Caco-2 (cell line): ENCODE measurements at places on chromosomes 5 and 9. TPM values are rescaled to one million over a fixed set of nuclear protein-coding genes. Genes with fewer than 3 reads are reported as not detected.

The CRB2 gene
- total RNA-seq: 0.34 and 0.56 TPM in 2 replicates

The TRIP13 gene
- 40.2 and 42.5 TPM in 2 replicates for total RNA-seq

The ADAMTS2 gene
- 0.05 and 0.23 TPM in 2 replicates for total RNA-seq

The PCDHGB4 gene
- 0.12 and 0.14 TPM in 2 replicates for total RNA-seq

The CTNND2 gene
- total RNA-seq: 0.32 and 1.2 TPM in 2 replicates

The ELOVL7 gene
- total RNA-seq: 16.4 and 19.1 TPM in 2 replicates

The HAND1 gene
- 0.45 and 2.2 TPM in 2 replicates for total RNA-seq

The HEMGN gene
- total RNA-seq: not detected in 2 replicates

The BTNL3 gene
- total RNA-seq: 0.14 TPM in 1 of 2 replicates, not detected in the other

The ADAMTS16 gene
- 0.11 TPM in 1 of 2 replicates, not detected in the other for total RNA-seq

GRCh38 chr5:81189875-81190498 is 43.1 kb upstream of the CKMT2 start:
- H3K27me3 ChIP-seq: no peaks in the 10 kb centered on the region
- no peak for DNase-seq
- no peaks in the 10 kb centered on the region; the same call in 1 of the 2 replicates for H3K4me1 ChIP-seq
- no peak overlapping the region for H3K4me3 ChIP-seq
- H3K27ac ChIP-seq: no peak overlapping the region

DNA sequence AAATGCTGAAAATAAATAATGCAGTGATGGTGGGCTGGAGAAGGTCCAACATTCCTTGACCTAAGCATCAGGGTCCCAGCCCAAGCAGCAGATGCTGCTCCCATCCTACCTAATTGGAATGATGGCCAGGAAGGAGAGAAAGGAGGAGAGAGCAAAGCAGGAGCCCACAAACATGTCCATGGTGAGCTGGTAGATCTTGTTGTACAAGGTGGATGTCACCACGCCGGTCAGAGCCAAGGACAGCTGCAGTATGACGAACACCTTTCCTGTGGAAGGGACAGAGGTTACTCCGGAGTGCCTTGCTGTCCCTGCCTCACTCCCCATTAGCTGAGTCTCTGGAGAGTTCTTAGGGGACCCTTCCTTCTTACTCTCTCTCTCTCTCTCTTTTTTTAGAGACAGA is 4.3 kb downstream of the SLC46A2 start:
- H3K27ac ChIP-seq: no peak overlapping the region
- no peak overlapping the region for H3K4me3 ChIP-seq
- peaks cover 3% of the 10 kb centered on the region; the same call in 1 of the 2 replicates for H3K4me1 ChIP-seq
- H3K27me3 ChIP-seq: no peaks in the 10 kb centered on the region
- no peak for DNase-seq
- H3K36me3 ChIP-seq: no peaks in the 10 kb centered on the region

DNA sequence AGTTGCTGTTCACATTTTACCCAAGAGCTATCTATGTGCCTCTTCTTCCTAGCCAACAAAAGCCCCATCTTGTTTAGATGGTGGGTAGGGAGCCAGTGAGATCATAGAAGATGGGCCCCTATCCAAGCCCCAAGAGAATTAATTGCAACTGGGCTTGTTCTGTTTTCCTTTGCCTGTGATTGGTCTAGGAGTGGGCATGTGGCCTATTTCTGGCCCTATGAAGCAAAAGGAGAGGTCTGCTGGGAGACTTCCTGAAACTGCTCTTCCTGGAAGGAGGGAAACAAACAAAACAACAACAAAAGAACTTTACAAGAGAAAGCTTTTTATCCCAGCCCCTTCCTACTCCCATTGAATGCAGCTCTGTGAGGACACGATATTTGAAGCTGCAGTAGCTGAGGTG is 32.5 kb upstream of the ALDOB start:
- no peak overlapping the region for H3K4me3 ChIP-seq
- H3K4me1 ChIP-seq: no peaks in the 10 kb centered on the region
- H3K36me3 ChIP-seq: no peaks in the 10 kb centered on the region
- no peaks in the 10 kb centered on the region; the same call in 1 of the 2 replicates for H3K27me3 ChIP-seq
- H3K27ac ChIP-seq: no peak overlapping the region
- no peak for DNase-seq

GRCh38 chr9:16412740-16413139 is 457.7 kb downstream of the BNC2 start:
- peak overlapping the region; percentile 77 for H3K27ac ChIP-seq
- H3K36me3 ChIP-seq: no peaks in the 10 kb centered on the region
- H3K27me3 ChIP-seq: no peaks in the 10 kb centered on the region
- H3K4me1 ChIP-seq: peaks cover 8% of the 10 kb centered on the region
- DNase-seq: no peak

- H3K27ac ChIP-seq: no peak overlapping the region
- no peaks in the 10 kb centered on the region for H3K4me1 ChIP-seq
- H3K27me3 ChIP-seq: no peaks in the 10 kb centered on the region
- H3K36me3 ChIP-seq: no peaks in the 10 kb centered on the region
- no peak for DNase-seq
- H3K4me3 ChIP-seq: no peak overlapping the region
These were observed 82.8 kb downstream of the PRR16 start for GRCh38 chr5:120546922-120547321.

DNA sequence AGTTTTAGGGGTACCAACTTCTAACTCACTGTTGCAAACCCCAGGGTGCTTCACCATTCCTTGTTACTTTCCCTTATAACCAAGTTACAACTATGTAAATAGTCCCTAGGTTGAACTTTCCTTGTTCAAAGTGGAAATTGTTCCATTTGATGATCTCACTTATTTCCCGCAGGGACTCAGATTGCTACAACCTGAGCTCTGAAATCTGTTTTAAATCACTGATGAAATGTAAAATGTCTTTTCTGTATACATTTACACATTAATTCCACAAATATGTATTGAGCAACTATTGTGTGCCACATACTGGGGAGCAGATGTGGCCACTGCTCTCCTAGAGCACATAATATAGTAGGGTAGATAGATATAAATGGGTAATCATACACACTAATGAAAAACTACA is 69.1 kb upstream of the TARS1 start:
- no peak overlapping the region for H3K4me3 ChIP-seq
- DNase-seq: no peak
- H3K36me3 ChIP-seq: no peaks in the 10 kb centered on the region
- H3K27ac ChIP-seq: no peak overlapping the region
- no peaks in the 10 kb centered on the region for H3K27me3 ChIP-seq

DNA sequence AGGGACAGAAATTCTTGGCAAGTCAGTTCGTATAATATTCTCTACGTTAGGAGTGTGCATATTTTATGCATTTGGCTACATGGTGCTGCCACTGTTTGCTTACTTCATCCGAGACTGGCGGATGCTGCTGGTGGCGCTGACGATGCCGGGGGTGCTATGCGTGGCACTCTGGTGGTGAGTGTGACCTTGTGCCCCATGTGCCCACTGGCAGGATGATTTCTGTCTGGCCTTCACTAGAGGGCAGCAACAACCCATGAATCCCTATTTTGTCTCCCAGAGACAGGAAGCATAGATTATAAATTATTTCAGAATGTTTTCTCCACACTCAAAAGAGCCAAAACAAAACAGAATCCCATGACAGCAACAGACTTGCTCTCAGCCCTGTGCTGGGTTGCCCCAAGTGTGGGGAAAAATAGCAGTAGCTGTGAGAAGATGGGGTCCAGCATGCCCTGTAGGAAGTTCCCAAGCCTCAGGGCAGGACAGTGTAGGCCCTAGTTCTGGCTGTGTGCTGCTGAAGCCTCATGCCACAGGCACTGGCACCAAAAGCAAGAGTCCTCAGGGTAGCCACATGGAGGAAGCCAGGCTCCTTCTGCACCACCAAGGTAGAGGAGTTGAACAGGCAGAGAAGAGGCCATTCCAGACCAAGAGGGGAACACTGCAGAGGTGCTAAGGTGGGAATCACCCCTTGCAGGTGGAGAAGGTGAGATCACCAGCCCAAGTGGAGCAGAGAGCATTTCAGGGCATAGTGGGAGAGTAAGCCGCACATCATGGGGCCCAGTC is 16.0 kb downstream of the SLC22A5 start:
- H3K27me3 ChIP-seq: no peaks in the 10 kb centered on the region
- no peak overlapping the region for H3K4me3 ChIP-seq
- no peak for DNase-seq
- H3K4me1 ChIP-seq: peaks cover 29% of the 10 kb centered on the region

DNA sequence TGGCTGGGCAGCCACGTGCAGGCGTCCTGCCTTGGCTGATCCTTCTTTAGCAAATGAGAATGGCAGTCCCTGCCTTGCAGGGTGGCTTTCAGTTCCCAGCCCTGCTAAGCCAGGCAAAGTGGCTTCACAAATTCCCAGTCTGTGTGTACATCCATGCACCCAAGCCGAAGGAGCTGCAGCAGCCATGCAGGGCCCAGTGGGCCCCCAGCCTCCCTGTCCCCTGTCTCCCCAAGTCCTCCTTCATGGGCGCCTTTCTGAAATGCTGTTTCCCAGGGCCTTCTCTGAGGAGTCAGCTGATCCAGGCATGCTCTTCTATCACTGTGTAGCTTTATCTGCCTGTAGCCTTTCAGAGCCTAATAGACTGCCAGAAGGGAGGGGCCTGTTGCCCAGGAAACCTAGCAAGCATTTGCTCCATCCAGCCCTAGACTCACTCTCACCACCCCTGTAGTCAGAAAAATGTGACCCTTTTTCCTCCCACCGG is 47.4 kb upstream of the SHC3 start:
- no peak overlapping the region for H3K27ac ChIP-seq
- no peaks in the 10 kb centered on the region for H3K36me3 ChIP-seq
- H3K4me3 ChIP-seq: no peak overlapping the region

- H3K27me3 ChIP-seq: no peaks in the 10 kb centered on the region
- peaks cover 72% of the 10 kb centered on the region for H3K4me1 ChIP-seq
- no peaks in the 10 kb centered on the region for H3K36me3 ChIP-seq
- H3K27ac ChIP-seq: peak overlapping the region; percentile 3
These were observed 90.3 kb upstream of the IFNK start for GRCh38 chr9:27433631-27434325.

DNA sequence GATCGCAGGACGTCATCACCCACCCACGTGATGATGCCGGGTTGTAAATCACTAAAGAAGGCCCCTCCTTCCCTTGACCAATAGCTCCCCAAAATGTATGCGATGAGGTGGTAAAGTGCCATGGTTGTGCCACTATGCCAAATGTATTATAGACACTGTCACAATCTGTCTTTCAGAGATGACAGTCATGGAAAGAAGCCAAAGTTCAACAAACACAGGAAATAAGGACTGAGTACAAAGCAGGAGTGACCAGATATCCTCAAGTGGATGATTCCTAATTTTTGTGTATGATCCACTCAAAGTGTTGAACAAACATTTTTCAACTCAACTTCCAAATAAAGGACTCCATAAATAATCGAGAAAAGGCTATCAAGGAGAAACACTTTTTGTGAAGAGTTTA is 12.5 kb downstream of the GLIS3 start:
- H3K36me3 ChIP-seq: no peaks in the 10 kb centered on the region
- no peak overlapping the region for H3K4me3 ChIP-seq
- DNase-seq: no peak
- peaks cover 11% of the 10 kb centered on the region for H3K4me1 ChIP-seq
- no peak overlapping the region for H3K27ac ChIP-seq

DNA sequence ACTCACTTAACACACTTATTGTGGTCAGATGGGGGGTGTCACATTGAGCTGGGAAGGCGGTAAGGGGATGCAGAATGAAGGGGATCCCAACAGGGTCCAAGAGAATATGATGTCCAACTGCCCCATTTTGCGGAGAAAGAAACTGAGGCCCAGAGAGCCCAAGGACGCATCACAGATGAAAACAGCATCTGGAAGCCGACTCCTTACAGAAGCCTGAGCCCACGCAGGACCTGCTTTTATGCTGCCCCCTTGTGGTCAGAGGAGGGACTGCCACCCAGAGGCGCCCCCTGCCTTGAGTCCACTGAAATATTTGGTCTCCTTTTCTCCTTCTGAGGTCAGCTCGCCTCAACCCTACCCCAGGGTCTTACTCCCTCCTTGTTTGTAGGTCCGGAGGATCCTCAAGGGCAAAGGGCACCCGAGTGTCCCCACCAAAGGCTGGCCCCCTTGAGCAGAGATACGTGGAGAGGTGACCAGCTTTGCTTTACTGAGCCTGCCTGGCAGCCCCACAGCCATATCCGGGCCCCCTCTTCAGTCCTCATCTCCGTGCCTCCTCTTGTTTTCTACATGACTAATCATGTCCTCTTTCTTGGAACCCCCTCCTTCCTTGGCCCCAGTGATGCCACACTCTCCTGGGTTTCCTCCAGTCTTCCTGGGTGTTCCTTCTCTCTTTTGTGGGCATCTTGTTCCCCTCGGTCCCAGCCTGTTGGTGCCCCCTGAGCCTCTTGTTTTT is 30.0 kb upstream of the TTLL11 start:
- H3K27me3 ChIP-seq: no peaks in the 10 kb centered on the region
- H3K36me3 ChIP-seq: no peaks in the 10 kb centered on the region
- H3K4me1 ChIP-seq: peaks cover 9% of the 10 kb centered on the region; the same call in 1 of the 2 replicates
- H3K4me3 ChIP-seq: no peak overlapping the region

DNA sequence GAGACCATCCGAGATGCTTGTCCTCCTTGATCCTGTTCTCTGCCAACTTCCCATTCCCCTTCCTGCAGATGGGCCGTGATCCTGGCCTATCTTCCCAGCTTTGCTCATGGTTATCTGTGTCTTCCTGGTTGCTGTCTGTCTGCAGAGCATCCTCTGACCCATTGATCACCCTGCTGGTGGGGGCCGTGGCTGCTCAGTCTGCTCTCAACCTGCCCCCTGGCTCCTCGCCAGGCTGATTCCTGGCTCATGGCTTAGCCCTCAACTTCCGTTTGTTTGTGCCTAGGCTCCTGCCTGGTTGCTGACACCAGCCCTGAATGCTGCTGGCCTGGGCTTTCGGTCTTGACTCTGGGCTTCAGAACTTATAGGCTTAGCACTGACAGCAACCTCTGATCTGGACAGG is 67.1 kb upstream of the SMIM15 start:
- no peak overlapping the region for H3K27ac ChIP-seq
- H3K36me3 ChIP-seq: no peaks in the 10 kb centered on the region
- no peak for DNase-seq

- DNase-seq: no peak
- H3K27ac ChIP-seq: peak overlapping the region; percentile 34
- no peaks in the 10 kb centered on the region for H3K36me3 ChIP-seq
- H3K4me3 ChIP-seq: no peak overlapping the region
- H3K4me1 ChIP-seq: 0 out of 2 replicates have a peak, but pooled peaks cover 5% of the 10 kb centered on the region
These were observed 52.4 kb downstream of the GALNT10 start for GRCh38 chr5:154242964-154243376.

DNA sequence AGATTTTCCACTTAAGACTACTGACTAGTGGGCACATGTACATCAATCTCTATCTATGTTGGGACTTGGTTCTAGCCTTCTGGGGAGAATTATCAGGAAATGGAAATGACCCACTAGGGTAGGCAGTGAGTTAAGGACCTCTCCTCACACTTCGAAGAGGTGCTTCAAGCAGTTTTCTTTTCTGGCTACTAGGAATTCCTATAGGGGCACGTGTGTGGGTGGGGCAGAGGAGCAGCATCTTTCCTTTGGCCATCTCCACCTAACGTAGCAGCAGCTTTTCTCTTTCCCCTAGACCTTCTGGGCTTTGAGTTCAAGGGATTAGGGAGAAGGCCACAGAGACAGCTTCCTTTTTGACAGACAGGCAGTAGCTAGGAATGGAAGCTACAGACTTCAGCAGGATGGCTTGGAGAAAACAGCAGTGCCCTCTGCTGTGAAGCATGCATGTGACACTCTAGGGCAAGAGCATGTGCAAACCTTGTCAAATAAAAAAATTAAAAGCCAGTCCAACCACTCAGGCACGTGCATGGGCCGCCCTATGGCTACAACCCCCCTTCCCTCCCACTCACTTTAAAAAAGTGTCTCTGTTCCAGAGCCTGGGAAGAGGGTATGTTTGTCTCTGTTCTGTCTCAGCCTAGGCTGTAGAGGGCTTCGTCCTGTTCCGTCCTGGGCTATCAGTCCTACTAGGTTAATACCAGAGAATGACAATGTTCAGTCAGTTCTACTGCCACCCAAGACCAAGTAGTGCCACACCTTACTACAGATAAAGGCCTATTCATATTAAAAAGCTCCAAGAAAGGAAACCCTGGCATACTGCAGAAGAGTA is 8.7 kb upstream of the GFRA3 start:
- H3K36me3 ChIP-seq: peaks cover 1% of the 10 kb centered on the region; the same call in 1 of the 2 replicates
- DNase-seq: peak; percentile 78
- no peaks in the 10 kb centered on the region; the same call in 1 of the 2 replicates for H3K4me1 ChIP-seq
- no peaks in the 10 kb centered on the region; the same call in 1 of the 2 replicates for H3K27me3 ChIP-seq
- H3K27ac ChIP-seq: no peak overlapping the region
